ENCODE measurements at places on chromosomes 1 and 21. TPM values are rescaled to one million over a fixed set of nuclear protein-coding genes. Genes with fewer than 3 reads are reported as not detected.

FCGR2B gene
- total RNA-seq = 0.13 TPM

FCRL2 gene
- total RNA-seq = not detected

DNA sequence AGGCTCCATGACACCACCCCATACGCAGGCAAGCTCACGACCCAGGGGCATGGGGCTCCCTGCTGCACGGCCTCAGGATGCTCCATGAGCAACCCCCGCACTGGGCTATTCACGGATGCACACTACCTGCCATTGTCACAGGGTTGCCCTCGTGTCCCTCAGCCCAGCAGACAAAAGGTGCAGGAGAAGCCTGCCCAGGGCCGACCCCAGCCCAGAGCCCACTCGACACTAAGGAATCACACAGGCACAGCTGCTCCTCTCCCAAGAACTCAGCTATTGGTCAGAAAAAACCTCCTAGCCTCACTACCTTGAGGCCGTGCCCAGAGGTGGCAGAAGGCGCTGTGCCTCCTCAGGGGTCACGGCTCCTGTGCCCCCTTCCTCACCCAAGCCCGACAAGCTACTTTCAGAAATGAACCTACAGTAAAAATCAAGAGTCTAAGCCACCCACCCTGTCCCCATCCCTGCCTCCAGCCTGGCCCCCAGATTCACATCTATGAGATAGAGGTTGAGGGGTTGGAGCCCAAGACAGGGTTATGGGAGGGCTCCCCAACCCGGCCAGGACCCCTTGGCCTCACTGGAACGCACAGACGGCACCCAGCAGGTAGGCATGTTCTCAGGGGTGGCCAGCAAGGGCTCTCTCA, 6.4 kb upstream of the SPATC1L start:
- no peak for ATAC-seq

DNA sequence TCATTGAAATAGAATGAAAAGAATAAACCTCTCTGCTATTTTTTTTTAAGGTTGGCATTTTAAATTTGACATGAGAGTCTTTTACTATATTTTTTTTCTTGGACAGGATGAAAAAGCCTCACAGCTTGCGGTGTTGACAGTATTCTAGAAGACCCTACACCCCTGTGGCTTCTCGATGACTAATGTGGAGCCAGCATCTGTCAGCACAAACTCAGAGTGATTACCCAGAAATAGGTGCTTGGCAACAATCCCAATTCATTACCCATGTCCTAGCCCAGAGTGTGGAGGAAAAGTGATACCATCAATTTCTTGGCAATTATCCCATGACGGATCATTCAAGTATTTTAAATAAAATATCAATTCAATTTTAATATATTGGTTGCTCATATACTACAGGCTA, 186.8 kb upstream of the MAP1LC3C start:
- no peak for ATAC-seq

DNA sequence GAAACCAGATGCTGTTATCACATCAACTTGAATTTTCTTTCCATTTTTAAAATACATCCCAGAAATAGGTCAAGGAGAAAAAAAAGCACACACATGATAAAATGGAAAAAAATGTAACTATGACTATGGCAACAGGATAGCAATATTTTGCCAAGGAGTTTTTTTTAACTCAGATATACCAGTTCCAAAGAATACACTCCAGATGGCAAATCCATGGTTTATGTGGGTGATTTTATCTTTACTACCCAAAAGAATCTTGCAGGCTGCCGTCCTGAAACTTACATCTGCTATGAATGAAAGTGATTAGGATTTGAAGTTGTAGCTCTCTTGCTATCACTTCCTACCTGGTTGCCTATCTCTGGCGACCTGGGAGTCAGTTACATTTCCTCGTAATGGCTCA, 91.0 kb upstream of the PLPPR4 start:
- no peak for ATAC-seq

GRCh38 chr21:37292041-37292440, 24.9 kb upstream of the VPS26C start:
- no peak for ATAC-seq
